ENCODE measurements at places on chromosomes 6 and 20.
A peak's percentile ranks its signal among the peaks of the same experiment; 100 is the strongest.

DNA sequence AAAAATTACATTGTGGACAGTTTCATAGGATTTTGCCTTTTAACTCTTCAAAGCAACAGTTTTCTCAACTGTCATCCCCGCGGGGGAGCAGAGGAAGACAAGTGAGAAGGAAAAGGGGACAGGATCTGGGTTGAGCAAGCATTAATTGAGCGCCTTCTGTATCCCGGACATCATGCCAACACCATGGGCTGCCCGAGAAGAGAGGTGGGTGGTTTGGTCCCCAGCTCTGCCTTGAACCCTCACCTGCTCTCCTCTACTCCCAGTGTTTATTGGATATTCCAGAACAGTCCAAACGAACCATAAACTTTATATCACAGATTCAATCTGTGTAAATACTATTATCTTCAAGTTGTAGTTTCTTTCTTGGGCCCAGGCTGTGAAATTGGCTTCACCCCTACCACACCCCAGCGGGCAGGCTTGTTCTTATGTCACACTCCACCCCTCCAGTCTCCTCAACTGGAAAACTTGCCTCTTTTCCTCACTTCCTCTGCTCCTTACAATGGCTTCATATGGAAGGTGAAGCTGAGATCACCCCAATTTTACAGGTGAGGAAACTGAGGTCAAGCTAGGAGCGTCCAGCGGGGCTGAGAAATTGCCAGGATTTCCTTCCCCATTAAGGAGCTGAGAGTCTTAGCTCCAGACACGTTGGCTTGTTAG lies 6.0 kb downstream of the PCK1 start:
- DNase-seq, result no peak

- DNase-seq, result no peak
These were observed 8.0 kb downstream of the MYLIP start for GRCh38 chr6:16136621-16137450.

GRCh38 chr20:46618316-46619100 lies 32.8 kb downstream of the SLC13A3 start:
- no peak for DNase-seq

DNA sequence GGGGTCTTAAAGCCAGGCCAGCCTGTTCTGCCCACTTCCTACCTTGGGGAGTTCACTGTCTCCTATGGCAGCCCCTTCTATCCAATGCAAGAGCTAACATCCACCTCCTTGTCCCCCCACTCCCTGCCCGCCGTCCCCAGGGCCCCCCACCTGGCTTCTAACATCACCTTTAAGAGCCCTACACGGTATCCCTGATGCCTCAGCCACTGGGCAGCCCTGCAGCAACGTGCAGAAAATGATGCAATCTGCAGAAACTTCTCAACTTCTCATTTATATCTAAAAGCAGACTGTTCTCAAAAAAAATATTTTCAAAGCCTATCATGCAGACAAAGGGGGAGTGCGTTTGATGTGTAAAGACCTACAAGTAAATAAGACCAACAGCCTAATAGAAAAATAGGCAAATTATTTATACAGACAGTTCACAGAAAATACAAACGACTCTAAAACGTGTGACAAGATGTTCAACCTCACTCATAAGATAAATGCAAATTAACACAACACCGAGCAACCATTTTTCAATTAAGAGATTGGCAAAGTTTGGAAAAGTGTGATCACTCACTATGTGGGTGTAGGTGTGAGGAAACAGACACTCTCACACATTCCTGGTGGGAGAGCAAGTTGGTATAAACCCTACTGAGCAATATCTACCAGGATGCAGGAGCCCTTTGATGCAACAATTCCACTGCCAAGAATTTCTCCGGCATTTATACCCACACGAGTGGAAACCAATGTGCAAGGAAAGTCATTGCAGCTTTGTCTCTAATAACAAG lies 15.1 kb upstream of the HCK start:
- DNase-seq, result no peak

- DNase-seq, result no peak
These were observed 43.8 kb downstream of the REV3L start for GRCh38 chr6:111439171-111439570.

DNA sequence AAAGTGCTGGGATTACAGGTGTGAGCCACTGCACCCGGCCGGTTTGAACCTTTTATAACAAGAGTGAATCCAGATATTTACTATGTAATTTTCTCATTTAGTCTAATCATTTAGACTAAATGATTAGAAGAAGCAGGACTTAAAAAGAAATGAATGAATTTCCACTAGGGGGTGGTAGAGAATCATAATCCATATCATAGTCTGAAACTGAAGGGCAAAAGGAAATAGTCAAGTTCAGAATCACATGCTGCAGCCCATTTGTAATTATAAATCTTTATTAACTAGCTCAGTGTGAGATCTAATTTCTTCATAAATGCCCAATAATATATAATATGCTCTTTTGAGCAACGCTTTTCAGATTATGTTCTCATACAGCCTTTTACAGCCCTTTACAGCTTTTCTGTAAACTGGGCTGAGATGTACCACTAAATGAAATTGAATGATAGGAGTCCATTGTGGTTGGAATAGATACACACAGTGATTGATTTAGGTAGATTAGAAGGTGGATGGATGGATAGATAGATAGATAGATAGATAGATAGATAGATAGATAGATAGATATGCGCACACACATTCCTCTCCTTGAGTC lies 31.8 kb downstream of the PSMB9 start:
- DNase-seq, result no peak

GRCh38 chr6:105932440-105932839 lies 153.7 kb upstream of the PRDM1 start:
- DNase-seq, result no peak

DNA sequence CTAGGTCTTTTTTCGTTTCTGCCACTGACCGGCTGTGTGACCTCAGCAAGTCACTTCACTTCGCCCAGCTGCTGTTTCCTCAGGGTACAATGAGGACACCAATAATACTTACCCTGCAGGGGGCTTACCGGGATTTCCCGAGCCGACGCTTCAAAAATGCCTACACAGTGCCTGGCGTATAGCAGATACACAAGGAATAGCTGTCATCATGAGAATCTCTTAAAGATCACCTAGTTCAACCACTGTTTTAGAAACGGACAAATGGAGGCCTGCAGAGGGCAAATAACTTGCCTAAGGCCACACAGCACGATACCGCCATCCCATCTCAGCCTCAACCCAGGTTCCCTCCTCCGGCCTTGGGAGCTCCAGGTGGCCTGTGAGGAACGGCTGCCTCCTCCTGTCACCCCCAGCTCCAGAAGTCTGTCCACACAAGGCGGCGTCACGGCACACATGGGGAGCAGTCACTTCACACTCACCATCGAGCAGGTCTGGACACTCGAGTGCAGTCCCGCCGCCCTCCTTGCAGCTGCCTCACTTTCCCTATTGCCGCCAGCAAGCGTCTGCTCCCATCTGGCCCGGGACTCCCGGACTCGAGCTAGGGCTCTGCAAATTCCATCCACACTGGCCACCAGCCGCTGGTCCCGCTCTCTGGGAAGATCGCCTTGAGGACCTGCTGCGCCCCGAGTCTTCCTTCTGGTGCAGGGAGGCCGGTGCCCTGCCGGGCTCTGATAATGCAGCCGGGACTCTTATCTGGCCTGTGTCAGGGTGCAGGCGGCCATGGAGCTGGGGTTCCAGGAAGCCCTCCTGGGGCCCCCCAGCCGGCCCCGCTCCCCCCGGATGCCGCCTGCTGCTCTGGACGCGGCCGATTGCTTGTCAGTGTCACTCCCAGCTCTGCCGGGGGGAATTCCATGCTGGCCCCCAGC lies at the start of gene RIPOR3:
RIPOR3 (minus strand) TSS at position 893 of the 923 bp plus-strand sequence; CDS start at position 479, 414 bp downstream.
- DNase-seq, result no peak

- DNase-seq, result no peak
These were observed 66.3 kb downstream of the SLX4IP start for GRCh38 chr20:10501402-10501801.

GRCh38 chr6:47859175-47859574 lies 77.3 kb downstream of the OPN5 start:
- no peak for DNase-seq

DNA sequence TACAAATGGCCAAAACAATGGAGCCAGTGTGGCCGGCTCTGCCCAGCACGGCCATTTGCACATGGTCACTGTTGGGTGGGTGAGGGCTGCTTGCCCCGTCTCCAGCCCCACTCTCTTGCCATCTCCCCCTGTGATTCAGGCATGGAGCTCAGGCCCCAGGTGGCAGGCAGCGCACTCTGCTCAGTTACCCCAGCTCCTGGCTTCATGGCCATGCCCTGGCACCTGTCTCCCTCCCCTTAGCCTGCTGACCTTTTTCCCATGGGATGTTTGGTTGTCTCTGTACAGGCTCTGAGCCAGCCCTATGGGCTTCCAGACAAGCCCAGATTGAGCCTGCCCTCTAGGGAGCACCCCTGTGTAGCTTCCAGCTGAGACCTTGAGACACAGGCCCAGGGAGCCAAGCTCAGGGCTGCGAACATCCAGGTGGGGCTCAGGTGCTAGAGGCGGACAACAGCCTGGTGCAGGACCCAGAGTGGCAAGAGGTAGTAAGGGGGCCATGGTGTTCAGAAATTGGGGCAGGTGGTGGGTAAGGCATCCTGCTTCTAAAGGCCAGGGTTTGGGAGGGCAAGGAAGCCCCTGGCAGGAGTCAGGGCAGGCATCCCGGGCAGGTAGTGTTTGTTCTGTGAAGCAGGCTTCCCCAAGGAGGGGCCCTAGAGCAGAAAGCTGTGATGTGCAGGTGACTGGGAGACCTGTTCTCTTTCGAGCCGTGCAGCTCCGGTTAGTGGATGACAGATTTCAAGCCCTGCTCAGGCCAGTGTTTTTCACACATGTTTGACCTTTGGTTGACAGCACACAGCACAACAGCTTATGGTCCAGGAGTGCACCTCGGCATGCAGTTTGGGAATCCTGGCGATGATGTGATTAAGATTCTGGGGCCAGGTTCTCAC lies 17.7 kb downstream of the SYNJ2 start:
- DNase-seq, result no peak

- DNase-seq, result no peak
These were observed 515.5 kb downstream of the HACE1 start for GRCh38 chr6:104344223-104344622.

GRCh38 chr6:14888575-14889000 lies 357.3 kb upstream of the JARID2 start:
- DNase-seq, result no peak

DNA sequence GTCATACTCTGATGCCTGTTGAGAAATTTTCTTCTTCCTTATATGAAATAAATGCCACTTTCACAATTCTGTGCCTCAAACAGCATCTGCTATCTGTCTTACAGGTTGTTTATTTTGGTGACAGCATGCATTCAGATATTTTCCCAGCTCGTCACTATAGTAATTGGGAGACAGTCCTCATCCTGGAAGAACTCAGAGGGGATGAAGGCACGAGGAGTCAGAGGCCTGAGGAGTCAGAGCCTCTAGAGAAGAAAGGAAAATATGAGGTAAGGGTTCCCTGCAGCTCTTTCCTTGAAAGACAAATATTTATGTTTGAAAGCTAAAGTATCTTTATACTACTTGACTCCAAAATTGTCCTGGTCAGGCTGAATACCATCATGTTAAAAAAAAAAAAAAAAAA lies 15.8 kb downstream of the TSPYL4 start:
- DNase-seq, result no peak

GRCh38 chr20:17895641-17896171 lies 72.9 kb downstream of the SNX5 start:
- peak; percentile 69 for DNase-seq

Measured in activated T-cell treated with anti-CD3 and anti-CD28 coated beads for 48 hours (primary cell).